ENCODE measurements at places on chromosomes 4 and X.
A peak's percentile ranks its signal among the peaks of the same experiment; 100 is the strongest.

DNA sequence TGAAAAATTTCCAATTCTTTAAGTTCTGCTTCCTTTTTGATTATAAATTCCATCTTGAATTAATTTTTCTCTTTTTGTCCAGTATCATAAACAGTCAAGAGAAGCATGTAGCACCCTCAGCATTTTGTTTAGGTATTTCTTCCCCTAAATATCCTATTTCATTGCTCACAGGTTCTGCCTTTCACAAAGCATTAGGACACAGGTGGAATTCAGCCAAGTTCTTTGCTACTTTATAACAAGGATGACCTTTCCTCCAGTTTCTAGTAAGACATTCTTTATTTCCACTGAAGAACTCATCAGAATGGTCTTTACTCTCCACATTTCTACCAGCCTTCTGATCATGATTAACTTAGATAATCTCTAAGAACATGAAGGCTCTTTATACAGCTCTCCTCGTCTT, 7.4 kb downstream of the SLC9B1 start:
- no peak for DNase-seq

DNA sequence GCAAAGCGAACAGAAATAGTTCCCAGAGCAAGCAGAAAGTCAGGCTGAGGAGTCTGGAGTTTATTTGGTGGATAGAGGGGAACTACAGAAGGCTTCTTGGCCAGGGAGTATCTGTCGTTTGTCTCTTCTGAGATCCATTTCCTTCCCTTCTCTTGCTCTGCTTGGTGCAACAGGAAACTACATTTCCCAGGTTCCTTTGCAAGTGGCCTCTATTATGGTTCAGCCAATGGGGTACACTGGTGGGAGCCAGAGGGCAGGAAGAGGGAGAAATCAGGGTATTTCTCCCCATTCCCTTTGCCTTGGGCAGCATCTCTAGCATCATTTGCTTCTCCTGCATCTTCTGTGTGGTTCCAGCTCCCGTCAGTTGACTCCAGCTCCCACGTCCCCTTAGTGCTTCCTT, 142.1 kb downstream of the BCOR start:
- no peak for DNase-seq

GRCh38 chr4:172982151-172982590, 186.4 kb upstream of the GALNT7 start:
- DNase-seq = peak; percentile 81

GRCh38 chr4:7183161-7183560, 9.2 kb upstream of the SORCS2 start:
- DNase-seq = no peak

- no peak for DNase-seq
Observed at GRCh38 chr4:105348719-105349118, 125.1 kb downstream of the PPA2 start.

DNA sequence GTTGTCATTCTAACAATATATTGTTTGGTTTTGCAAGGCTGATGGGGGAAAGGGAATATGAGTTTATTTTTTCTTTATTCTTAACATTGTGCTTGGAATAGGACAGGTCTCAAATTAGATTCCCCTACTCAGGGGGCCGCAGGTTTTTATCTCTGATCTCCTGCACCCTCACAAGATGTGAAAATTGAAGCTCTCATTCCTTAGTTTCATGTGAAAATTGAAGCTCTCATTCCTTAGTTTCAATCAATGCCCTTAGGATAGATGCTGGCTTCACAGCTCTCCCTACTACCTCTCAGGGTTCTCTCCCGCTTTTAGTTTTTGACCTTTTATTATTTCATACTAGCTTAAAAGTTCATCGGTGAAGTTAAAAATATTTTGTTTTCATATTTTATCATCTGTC, 12.0 kb downstream of the NEIL3 start:
- no peak for DNase-seq

GRCh38 chr4:153413842-153414241, 52.3 kb upstream of the TMEM131L start:
- DNase-seq = no peak
